ENCODE measurements at places on chromosomes 2 and 18.

DNA sequence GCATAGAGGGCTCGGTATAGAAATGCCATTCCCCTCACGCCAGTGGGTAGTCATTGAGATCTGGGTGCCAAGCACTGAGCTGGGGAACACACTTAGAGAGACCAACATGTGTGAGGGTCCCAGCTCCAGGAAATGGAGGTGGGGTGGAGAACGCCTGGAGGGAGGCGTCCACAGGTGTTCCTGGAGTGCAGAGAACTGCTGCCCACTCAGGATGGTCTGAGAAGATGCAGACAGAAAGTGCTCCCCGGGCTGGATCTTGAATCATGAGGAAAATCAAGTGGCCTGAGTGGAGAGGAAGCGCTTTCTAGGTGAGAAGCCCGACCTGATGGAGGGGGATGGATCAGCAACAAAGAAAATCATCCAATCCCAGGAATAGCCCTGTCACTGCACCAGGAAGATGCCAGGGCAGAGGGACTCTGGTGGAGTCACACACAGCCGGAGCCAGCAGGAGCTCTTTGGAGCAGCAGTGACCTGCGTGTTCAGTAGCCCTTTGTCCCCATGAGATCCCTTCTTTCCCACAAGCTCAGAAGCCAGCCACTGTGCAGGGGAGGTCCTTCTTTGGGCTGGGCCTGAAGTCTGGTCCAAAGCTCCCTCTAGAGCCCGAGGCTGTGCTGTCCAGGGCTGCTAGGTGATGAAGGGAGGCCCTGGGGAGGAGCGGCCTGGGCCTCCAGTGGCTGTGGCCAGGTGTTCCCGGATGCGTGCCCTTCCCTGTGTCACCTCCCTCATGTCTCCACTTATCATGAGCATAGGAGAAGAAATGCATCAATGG, 112.3 kb downstream of the RNF144A start:
- DNase-seq = no peak

GRCh38 chr2:8622924-8623465, 58.9 kb upstream of the ID2 start:
- no peak for DNase-seq

GRCh38 chr18:56118422-56118821, 520.0 kb downstream of the TXNL1 start:
- no peak for DNase-seq

DNA sequence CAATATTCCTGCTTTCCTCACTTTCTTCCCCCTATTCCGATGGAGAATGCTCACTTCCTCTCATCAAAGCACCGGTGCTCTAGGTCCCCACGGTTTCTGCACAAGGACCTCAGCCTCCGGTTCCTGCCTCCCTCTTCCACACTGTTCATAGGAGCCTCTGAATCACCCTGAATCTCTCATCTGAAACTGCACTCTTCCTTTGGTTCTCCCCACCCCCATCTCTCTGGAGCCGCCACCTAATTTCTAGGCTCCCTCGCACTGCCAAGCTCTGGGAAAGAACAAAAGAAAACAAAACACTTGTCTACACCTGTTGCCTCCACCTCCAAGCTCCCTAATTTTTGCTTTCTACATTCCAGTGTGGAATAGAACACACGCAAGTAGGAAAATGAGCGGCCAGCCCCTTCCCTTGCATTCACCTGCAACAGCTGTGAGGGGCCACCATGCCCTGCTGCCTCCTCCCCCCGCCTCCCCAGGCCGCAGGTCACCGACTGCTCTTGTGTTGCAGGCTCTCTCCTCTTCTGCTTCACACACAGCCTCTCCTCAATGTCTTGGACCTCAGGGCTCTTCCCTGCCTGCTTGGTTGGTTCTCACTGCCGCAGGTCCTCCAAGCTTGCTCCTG, 9.6 kb downstream of the FBXO15 start:
- DNase-seq = peak; percentile 42

DNA sequence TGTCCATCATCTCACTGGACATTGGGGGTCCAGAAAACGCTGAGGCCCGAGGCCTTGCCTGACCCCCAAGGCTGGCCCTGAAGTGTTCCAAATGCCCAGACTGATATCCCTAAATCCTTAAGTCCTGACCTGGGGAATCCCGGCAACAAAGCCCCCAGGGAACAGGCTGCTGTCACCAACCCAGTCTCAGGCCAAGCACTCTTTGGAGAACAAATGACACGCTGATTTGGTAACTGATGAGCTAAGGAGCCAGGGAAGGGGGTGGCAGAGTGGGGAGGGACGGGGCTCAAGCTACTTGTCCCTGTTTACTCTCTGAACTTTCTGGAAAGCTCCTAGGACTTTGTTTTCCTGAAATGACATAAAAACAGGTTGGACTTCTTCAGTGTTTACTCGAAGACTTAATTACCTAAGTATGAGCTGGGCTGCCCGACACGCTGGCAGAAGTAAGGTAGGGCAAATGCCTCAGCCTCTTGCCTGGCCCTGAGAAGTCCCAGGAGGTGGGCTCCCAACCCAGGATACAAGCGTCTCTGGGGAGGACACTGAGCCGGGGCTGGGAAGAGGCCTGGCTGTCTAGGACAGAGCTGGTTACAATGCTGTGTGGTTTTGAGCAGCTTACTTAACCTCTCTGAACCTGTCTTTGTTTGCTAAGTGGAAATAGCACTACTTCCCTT, 105.5 kb upstream of the GLI2 start:
- no peak for DNase-seq

GRCh38 chr18:21134895-21135294, 23.3 kb upstream of the ROCK1 start:
- DNase-seq = no peak

DNA sequence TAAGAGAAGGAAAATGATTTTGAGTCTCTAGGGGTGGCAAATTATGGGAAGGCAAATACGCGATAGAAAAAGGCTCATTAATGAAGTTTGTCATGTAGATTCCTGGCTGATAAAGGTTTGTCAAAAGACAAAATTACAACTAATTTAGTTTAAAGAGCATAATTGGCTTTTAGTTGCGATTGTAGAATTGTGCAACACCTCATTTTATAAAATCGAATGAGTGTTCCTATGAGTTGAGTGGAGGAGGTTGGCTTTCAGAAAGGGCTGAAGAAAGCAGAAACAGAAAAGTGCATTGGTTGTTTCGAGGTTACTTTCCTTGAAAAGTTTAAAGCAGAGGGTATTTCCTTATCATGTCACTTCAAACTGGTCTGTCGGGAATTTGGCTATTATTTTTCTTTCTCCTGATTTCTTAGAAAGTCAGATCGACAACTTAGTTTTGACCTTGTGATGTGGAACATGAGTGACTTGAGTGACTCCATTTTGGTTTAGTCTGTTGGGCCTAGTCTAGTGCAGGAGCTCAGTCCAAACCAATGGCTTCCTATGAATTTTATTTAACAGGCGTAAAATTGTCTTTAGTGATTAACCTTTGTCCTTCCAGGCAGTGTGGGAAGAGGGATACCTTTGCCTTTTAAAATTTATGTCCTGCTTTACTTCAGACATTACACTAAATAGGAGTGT, 2.2 kb upstream of the PCYOX1 start:
- DNase-seq = no peak

- DNase-seq = no peak
Measured at GRCh38 chr18:58947136-58947732, 82.6 kb downstream of the ZNF532 start.

GRCh38 chr2:10091182-10091888, 11.1 kb upstream of the CYS1 start:
- no peak for DNase-seq

- no peak for DNase-seq
Measured at GRCh38 chr2:16138811-16139662, 198.7 kb downstream of the MYCN start.

GRCh38 chr2:67013821-67014220, 383.3 kb upstream of the ETAA1 start:
- no peak for DNase-seq

- no peak for DNase-seq
Measured at GRCh38 chr2:215862351-215862771, 151.0 kb downstream of the MREG start.

- DNase-seq = no peak
Measured at GRCh38 chr2:132424526-132425121, 8.0 kb downstream of the GPR39 start.

DNA sequence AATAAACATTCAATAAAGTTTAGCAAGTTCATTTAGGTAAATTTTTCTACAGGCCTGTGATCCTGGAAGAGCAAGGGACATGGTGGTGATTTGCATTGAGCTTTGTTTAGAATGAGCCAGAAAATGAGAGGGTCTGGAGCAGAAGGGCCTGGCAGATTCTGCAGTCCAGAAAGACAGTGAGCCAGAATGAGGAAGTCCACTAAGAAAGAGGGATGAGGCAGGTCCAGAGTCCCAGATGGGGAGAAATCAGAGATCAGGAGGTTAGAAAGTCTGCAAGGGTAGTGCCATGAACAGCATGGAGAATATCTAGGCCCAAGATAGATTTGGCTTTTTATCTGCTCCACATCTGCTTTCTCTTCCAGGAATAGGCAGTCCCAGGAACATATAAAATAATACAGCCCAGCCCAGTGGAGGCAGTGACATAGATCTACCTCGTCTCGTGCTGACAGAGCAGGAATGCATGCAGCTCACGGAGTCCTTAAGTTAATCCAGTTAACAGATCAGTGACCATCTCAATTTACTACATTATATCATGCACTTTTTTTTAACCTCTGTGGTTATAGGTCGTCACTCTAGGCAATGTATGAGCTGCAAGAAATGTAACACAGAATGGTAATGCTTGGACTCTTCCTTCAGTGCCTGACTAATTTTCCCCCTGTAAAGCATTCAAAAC, 429.0 kb downstream of the SUCLG1 start:
- no peak for DNase-seq

GRCh38 chr2:48070415-48070814, 164.1 kb upstream of the FBXO11 start:
- DNase-seq = no peak

Measured in NCI-H2107 (cell line).